T-helper 9 cell (primary cell): ENCODE measurements at places on chromosomes 13 and 19.

- DNase-seq: no peak
Measured at GRCh38 chr13:51976890-51977289, 34.4 kb downstream of the ATP7B start.

DNA sequence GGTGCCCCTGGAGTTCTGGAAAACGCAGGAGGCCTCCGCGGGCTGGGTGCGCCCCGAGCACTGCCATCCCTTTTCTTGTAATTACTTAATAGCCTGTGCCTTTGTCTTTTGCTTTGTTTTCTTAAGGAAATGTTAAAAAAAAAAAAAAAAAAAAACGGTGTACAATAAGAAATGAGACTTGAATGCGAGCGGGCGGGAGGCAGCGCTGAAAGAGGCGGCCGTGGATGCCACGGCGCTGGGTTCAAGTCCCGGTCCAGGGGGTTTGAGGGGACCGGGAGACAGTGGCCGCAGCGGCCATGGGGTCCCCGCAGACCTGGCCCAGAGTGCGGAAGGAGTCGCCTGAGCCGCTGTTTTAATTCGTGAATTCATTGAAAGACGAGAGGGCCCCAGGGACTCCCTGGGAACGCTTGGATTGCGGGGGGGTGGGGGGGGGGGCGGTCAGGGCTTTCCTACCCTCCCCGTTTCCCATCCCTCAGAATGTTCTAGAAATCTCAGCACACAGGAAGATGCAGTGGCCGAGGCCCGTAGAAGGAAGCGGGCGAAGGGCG, 349.2 kb upstream of the ARGLU1 start:
- no peak for DNase-seq

DNA sequence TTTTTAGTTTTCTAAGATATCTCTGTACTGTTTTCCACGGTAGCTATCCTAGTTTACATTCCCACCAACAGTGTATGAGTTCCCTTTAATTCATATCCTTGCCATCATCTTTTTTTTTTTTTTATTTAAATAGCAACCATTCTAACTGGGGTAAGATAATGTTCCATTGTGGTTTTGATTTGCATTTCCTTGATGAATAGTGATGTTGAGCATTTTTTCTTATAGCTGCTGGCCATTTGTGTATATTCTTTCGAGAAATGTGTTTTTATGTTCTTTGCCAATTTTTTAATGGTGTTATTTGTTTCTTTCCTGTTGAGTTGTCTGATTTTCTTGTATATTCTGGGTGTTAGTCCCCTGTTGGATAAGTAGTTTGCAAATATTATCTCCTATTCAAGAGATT, 454.8 kb downstream of the DACH1 start:
- no peak for DNase-seq

DNA sequence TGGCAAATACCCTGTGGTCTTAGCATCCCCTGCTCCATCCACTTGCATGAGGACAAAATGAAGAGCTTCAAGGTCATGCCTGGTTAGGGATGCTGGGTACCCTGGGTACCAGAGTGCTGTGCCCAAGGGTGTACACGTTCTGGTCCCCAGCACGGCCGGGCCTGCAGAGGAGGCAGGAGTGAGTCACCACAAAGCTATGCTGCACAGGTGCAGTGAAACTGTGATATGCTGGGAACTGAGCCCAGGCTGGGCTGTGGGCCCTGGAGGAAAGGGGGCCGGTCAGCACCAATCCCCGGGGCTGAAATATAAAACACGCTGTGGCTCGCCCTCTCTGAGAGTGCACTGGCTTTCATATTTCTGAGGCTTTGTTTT, 95.1 kb downstream of the TSHZ3 start:
- no peak for DNase-seq

- no peak for DNase-seq
Measured at GRCh38 chr19:20318616-20319015, 151.6 kb downstream of the ZNF486 start.

GRCh38 chr19:35461060-35461459, 13.0 kb downstream of the FFAR2 start:
- no peak for DNase-seq

DNA sequence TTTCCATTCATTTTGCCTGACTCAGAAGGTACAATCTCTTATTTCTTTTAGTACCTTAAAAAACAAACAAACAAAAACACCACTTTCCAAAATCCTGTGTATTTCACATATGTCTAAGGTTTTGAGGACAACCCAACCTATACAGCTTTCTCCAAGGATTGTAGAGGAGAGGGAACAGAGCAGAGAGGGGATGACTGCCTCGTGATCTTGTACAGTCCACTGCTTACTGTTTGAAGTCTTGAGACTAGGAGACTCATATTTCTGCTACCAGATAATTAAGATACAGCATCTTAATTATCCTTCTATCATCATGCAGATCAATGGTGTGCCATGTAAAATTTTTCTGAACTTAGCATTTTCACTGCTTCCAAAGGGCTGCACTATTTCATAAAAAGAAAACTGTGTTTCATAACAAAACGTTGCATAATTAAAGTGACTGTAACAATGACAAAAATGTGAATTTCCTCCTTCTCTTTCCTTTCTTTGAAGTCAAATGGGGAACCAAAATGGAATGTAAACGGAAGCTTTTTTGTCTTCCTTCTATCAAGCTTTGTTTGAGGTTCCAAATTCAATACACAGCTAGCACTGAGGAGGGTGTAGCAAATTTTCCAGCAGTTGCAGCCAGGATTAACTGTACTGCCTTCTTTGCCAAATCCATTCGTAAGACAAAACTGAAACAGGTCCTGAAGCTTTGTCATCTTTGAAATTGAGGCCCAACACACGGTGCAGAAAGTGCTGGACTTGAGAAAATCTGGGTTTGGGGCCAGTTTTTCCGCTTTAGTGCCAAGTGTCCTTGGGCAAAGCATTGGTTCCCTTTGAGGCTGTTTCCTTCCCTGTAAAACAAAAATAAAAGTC, 34.9 kb upstream of the RCBTB2 start:
- no peak for DNase-seq
